ENCODE measurements at places on chromosomes 4 and X.

GRCh38 chr4:44678094-44679041 is at the start of gene GUF1:
Gene GUF1, plus strand, starts transcription at chr4:44678420. Its CDS starts 203 bp downstream, at chr4:44678623.
- DNase-seq, result peak; percentile 53

- no peak for DNase-seq
Observed at GRCh38 chrX:1592470-1593142, 1.2 kb downstream of the AKAP17A start.

DNA sequence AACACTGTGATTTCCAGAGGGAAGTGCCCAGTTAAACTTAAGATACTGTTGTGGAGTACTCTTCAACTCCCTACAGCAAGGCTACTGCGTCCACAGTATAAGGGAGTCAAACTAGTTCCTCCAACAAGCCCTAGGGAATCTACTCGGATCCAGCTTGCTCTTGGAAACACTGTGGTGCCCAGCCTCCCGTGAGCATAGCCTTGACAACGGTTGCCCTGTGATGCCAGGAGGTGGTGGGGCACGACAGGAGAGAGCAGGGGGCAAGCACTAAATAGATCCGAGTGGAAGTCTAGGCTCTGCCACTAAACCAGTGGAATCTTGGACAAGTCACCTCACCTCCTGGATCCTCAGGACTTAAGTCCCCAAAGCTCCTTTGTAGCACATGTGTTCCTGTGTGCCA is 45.6 kb downstream of the SMC1A start:
- DNase-seq, result no peak

- no peak for DNase-seq
Observed at GRCh38 chr4:5337731-5338130, 286.5 kb downstream of the STK32B start.

DNA sequence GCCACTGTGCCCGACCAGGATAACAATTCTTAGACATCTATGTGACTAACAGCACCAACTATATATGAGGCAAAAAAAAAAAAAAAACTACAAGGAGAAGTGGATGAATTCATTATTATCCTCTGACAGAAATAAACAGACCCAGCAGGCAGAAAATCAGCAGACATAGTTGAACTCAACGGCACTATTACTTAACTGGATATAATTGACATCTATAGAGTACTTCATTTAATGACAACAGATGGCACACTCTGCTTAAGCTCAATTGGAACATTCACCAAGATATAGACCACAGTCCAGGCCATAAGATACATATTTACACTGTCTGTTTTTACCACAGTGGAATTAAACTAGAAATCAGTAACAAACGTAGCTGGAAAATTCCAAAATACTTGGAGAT is 13.3 kb downstream of the CLDN22 start:
- DNase-seq, result no peak

DNA sequence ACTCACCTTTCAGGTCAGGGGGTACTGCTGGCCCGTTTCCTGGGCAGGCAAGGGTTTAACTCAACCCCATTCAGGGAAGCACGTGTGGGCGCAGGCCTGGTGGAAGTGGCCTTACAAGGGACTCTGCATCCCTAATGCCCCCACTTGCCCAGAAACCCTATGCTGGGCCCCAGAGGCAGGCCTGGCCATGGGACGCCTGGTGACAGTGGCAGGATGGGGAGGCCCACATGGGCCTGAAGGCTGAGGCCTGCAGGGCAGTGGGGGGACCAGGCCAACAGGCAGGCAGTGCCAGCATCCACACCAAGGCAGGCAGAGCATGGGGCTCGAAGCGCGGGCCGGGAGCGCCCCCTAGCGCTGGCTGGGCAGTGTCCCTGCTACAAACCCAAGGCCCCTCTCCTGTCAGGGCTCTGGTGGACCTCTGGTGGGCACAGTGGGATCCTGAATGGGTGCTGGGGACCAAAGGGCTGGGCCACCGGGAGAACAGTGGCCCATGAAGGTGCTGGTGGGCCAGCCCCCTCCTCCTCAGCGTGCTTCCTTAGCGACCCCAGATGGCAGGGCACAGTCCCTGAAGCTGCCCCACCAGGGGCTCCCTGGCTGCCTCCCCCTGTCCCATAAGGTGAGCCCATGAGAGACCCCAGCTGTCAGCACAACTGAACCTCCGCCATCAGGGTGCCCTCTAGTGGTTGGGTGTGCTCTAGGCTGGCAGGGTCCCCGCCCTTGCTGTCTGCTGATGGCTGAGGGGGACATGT is 16.8 kb downstream of the FGFR3 start:
- peak; percentile 50 for DNase-seq

DNA sequence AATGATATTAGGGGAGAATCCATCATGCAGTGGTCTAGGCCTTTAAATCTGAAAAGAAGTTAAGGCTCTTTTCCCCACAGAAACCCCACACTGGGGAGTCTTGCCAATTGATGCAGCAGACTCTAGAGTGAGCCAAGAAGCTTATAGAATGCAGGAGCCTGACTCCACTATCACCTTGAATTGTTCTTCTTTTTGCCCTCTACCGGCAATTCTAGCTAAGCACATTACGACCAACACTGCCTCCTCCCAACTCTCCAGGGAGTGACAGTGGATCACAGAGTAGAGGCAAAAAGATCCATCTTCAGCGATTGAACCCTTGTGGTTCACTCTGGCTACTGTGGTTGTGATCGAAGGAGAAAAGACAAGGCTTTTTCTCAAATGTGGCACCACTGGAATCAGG is 331.5 kb downstream of the NKX6-1 start:
- DNase-seq, result no peak

DNA sequence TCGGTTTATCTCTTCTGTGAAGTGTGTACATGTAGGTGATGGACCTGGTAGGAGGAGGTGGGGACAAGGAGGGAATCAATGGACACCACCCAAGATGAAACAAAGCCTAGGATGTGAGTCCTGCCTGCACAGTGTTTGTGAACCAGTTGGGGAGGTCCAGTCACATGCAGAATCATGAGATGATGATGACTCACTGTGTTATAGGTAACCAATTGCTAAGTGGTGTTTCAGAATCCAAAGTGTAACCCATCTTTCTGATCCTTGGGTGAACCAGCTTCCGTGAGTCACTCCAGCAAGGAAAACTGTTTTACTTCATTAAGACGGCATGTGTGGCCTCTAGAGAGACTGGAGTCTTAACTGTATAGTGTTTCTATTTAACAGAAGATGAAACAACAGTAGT is 57.9 kb upstream of the HPF1 start:
- DNase-seq, result no peak

GRCh38 chrX:6004529-6004928 is 224.1 kb downstream of the NLGN4X start:
- no peak for DNase-seq
